ENCODE measurements at places on chromosomes 5 and 9. TPM values are rescaled to one million over a fixed set of nuclear protein-coding genes. Genes with fewer than 3 reads are reported as not detected.

Gene GRXCR2
- total RNA-seq: not detected

Gene SHOC1
- not detected for total RNA-seq

DNA sequence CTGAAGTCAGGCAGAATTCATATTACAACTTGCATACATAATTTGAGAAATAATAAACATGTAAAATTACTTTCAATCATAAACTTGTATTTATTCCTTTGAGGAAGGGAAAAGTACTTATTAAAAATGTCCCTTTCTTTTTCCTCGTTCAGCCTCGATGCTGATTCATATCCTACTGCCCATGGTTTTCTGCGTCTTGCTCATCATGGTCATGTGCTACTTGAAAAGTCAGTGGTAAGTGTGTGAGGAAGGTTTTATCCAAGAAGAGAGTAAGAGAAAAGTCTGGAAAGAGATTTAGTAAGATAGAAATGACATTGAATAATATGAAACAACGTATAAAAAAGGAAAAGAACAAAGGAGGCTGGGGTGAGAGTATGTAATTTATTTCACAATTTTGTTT lies 85.9 kb downstream of the OSMR start:
- DNase-seq: no peak

GRCh38 chr9:70080481-70081119 lies 37.0 kb downstream of the MAMDC2 start:
- no peak for DNase-seq

DNA sequence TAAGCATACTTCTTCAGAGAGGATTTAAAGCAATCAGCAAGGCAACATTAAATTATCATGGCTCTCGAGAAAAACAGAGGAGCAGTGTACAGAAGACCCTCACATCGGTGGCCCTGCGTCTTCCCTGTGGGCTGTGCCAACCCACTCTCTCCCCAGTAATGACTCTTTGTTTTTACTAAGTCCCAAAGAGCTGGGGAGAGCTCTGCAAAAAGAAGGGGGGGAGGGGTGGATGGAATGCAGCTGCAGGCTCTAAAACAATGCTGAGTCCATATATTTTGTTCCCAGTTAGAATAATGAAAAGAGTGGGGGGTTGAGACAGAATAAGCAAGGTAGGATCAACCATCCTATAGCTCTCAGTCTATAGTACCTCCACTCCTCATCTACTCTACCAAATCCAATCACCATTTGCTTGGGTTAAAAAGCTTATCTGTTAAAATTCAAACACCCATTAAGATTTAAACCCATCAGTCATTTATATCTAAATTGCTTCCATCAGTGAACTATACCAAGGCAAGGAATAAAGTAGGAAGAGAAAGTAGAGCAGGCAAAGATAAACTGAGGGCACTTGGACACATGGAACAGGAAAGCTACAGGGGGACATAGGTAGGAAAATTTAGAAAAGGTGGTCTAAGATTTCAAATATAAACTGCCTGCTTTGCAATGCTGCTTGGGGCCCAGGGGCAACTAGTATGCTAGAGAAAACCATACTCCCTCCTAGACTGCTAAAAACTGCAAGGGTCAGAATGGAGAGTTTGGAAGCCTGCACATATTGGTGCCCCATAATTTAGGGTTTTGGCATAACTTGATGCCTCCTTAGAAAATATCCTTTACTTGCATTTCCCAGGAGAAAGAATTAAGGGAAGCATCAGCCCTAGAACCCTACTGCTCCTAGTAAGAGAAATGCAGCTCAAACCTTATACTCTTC lies 20.6 kb downstream of the ELL2 start:
- DNase-seq: no peak

Gene FST
- total RNA-seq: 3.9 TPM

- DNase-seq: no peak
These were observed 77.5 kb upstream of the GRHPR start for GRCh38 chr9:37345038-37345437.

Gene AOPEP
- total RNA-seq: 668 TPM

DNA sequence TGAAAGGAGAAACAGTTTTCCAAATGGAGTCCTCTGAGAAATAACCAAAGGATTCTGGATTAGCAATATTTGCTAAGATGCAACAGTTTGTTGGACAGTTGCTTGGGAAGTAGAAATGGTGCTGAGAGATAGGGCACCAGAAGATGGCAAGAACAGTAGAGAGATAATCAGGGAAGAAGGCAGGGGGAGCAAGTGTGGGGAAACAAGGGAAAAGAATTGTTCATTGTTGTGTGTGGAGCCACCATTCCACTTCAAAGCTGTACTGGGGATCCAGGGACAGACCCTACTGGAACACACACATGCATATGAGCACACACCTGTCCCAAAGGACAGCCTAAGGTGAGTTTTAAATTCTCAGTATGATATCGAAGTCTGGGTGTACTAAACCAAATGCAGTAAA lies 152.5 kb downstream of the ZNF608 start:
- DNase-seq: no peak

GRCh38 chr5:175671013-175671412 lies 13.1 kb downstream of the HRH2 start:
- DNase-seq: no peak

GRCh38 chr5:78519198-78519941 lies 129.2 kb downstream of the LHFPL2 start:
- DNase-seq: no peak

DNA sequence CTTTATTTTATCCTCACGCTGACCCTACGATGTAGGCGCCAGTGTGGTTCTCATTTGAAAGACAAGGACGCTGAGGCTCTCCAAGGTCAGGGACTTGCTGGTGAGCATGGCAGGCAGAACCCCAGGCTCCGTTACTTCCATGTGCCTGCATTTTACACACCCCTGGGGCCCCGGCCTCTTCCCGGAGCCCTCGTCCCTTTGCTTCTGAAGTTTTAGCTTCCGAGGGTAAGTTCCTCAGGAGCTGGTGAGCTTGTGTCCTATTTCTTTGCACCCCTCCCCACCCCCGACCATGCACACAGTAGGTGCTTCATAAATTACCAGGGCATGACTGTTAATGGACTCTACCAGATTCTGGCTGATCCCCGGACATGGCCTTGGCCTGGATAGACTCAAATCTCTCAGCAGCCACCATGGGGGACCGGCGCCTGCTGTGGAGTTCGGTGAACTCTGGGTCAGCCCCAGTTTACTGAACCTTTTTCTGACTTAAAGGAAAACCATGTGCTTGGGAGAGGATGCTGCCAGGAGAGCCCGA lies 59.3 kb upstream of the RNU6ATAC start:
- no peak for DNase-seq

- no peak for DNase-seq
These were observed 86.5 kb upstream of the PRLR start for GRCh38 chr5:35316611-35317274.

DNA sequence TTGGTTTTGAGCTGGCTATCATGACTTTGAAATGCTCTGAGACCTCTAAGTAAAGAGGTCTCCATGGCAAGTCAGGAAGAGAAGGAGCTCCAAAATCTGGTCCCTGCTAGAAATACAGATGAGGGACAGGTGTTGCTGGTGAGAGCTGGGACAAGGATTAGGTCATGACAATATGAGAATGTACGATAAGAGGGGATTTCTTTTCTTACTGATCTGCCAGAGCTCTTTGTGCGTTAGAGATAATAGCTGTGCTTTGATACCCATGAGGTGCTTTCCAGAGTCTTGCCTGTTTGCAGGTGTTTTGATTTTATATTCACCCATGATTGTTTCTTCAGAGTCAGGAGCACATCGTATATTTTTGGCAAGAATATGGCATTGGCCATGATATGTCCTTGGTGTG lies 56.5 kb downstream of the ANKRD33B start:
- no peak for DNase-seq

GRCh38 chr9:121450241-121450640 lies 49.4 kb downstream of the GGTA1 start:
- no peak for DNase-seq

DNA sequence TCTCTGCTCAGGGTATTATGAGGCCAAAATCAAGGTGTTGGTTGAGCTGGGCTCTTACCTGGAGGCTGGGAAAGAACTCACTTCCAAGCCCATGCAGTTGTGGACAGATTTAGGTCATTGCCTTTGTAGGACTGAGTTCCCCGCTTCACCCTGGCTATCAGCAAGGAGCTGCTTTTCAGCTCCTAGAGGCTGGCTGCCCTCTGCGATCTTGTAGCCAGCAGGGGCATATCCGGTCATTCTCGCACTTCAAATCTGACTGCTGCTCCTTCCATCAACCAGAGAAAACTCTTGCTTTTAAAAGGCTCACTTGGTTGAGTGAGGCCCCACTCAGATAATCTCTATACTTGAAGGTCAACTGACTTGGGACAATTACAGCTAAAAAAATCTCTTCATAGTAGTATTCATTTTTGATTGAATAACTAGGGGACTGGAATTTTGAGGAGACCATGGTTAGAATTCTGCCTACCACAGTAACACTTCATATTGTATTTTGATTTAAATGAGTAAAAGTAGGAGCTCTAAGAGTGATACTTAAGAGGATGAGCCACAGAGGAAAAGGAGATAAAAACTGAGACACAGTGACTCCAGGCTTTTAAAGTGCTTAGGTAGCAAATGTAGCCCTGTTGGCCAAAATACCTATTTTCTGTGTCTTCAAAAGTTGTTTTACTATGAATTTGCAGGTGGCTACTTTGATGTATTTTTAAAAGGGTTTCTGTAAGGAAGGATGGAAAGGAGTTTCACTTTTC lies 137.4 kb downstream of the CD180 start:
- DNase-seq: no peak

Gene TRIM14
- total RNA-seq: 22.5 TPM

DNA sequence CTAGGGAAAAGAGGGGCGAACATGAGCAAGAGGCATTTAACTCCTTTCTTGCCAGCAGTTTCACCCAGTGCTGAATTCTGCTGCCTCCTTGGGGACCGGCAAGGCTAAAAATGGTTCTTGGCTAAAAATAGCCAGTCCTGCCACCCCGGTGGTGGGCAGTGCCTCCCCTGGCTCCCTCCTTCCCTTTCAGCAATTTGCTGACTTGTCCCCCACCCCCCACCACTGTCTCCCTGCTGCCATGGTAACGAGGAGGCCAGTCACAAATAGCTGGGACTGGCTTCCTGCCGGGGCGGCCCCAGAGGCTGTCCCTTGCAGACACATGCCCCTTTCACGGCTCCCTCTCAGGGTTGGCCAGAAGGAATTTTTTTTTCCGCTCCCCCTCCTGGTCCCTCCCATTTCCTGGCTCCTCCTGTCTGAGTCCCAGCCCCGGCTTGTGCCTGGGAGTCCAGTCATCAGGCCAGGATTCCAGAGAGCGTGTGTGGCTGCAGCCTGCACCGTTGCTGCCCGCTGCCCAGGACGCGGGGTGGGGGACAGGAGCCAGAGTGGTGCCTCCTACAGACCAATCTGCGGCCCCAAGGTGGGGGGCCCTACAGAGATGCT lies 130.3 kb downstream of the RGS3 start:
- peak; percentile 97 for DNase-seq

Gene PFN3
- total RNA-seq: not detected

Gene CCNO
- total RNA-seq: 0.35 TPM

- DNase-seq: no peak
These were observed 48.0 kb downstream of the CAMK2A start for GRCh38 chr5:150241298-150242160.

- DNase-seq: no peak
These were observed 11.5 kb upstream of the SLC31A2 start for GRCh38 chr9:113139225-113139829.

DNA sequence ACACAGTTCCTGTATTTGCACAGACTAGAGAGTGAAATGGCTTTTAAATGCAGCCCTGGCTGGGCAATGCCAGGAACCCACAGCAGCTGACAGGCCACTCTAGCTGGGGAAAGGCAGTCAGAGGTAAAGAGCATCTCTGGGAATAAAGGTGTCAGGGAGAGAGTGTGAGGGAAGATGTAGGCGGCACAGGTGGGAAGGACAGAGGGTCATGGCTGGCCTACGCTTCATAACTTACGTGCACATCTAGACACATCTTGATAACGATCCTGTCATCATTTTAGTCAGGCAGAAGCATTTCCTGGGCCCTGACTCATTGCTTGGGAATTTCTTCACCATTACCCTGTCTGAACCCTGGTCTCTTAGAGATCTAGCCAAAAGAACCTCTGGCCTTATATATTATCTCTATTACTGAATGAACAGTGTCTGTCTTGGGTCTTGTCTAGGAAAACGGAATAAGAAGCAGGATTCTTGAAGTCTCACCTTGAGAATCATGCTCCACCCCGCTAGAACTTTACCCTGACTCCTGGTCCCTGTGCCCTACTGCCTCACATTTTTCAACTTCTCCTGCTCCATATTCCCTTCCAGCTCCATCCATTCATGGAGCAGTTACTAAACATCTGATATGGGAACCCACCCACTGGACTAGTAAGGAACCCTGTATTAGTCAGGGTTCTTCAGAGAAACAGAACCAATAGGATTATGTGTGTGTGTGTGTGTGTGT lies 106.4 kb upstream of the ELL2 start:
- no peak for DNase-seq

GRCh38 chr5:136676685-136677084 lies 311.3 kb upstream of the TRPC7 start:
- no peak for DNase-seq

DNA sequence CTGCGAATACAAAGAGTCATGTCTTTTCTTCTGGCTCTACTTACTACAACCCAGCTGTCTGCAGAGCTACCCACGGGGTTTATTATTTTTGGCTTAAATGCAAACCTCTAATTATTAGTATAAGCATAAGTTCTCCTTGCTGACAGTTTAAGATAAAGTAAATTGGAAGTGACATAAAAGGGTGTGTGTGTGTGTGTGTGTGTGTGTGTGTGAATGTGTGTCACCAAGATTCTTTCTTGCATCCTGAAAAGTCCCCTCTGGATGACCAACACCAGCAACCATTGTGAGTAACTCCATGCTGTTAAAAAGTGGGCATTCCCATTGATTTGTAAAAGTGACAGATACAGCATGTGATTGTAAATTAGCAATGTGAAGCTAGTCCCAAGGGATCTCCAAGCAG lies 803.8 kb upstream of the ZNF608 start:
- no peak for DNase-seq

DNA sequence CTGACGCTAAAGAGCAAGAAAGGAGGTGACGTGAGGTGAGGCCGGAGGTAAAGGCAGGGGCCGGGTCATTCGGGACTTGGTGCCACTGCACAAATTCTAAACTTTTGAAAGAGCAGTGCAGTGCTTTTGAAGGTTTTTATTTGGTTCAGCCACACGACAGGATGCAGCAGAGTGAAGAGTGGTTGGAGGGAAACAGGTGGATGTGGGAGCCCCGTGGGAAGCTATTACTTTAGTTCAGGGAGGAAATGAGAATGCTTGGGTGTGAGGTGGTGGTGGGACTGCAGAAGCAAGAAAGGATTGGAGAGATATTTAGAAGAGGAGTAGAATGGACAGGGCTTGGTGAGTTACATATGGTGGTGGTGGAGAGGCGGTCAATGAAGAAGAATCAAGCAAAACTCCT lies 64.7 kb upstream of the ITGA2 start:
- no peak for DNase-seq

- DNase-seq: no peak
These were observed 118.1 kb downstream of the SUSD1 start for GRCh38 chr9:112056996-112057395.

- no peak for DNase-seq
These were observed 21.3 kb upstream of the NDST1 start for GRCh38 chr5:150486402-150487198.
